ENCODE measurements at places on chromosomes 7 and 10. TPM values are rescaled to one million over a fixed set of nuclear protein-coding genes. Genes with fewer than 3 reads are reported as not detected.

The CSTF2T gene
- total RNA-seq, result 44.1 TPM

The HNRNPF gene
- 514 TPM for total RNA-seq

The CYP3A7 gene
- not detected for total RNA-seq

The COL26A1 gene
- not detected for total RNA-seq

DNA sequence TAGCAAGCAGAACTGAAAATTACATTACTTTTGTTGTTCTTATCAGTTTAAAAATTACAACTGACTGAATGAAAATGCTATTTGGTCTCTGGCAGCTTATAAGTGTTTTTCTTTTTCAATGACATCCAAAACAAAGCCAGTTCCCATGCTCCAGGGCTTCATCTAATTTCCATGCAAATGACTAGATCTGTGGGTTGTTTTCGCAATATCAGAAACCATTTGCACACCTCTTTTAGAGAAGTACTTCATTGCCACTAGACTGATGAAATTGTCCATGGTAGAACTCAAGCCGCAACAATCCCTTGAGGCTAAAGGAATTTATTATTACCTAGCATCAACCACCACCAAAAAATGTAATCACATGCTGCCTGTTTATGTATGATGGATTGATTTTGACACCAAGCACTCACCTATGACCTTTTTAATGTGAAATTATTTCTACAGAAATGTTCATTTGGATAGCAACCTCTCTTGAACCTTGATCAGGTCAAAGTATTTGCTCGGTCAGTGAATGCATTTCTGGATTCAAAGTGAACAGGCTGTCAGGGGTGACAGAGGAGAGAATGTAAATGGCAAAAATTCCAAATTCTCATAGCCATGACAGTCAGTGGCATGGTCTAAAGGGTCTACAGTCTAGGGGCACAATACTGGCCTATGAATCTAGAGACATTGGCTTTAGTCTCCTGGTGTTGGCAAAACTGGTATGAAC, 769.3 kb downstream of the SORCS1 start:
- DNase-seq, result no peak

DNA sequence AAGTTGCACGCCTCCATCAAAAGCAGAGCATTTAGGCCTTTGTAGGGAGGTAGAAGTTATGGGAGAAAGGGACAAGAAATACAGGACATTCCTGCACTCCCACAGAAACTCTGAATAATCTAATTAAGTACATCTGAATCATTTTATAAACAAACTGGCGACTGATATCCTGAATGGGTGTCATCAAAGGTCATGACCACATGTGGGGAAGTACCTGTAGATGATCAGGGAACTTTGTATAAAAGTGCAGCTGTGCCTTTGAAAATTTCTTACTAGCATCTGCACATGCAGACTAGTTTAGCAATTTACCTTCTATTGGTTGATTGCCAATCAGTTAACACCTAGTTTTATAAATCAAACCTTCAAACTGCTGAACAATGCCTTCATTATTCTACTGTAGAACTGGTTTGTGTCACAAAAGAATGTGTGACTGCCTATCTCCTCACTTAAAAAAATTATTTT, 17.1 kb downstream of the STEAP4 start:
- DNase-seq, result no peak

DNA sequence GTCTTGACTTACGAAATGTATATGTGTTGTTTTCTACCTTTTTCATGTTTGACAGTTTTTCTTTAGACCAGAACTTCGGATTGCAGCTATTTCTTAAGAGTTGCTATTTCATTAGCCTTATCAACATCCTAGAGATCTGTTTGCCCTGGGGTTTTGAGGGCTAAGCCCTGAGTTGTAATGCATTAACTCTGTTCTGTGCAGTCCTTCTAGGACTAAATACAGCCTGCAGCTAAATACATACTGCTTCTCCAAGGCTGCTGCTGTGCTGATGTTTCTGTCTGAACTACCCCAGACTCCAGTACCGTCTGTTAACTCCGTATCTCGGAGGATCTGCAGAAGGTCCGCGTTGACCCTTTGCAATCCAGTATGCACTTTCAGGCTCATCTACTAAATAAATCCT, 26.5 kb downstream of the KIAA1217 start:
- DNase-seq, result no peak

DNA sequence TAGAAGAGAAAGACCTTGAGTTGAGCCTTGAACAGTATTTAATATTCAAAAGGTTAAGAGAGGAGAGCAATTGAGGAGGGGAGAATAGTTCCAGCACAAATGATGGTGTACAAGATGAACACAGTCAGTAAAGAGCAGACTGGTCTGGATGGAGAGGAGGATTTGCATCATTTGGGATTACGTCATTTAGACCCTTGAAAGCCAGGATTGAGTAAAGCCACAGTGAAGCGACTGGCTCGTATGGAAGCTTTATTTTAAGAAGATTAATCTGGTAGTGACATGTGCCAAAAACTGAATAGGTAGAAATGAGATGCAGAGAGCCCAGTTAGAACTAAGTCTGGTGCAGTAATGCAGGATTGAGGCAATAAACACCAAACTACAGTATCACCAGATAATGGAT, 52.6 kb downstream of the TRUB1 start:
- DNase-seq, result no peak

GRCh38 chr7:144384555-144385245, 18.8 kb downstream of the NOBOX start:
- DNase-seq, result no peak

GRCh38 chr7:38801786-38802185, 107.2 kb downstream of the VPS41 start:
- no peak for DNase-seq

- DNase-seq, result no peak
Measured at GRCh38 chr10:65846949-65847348, 1078.9 kb upstream of the LRRTM3 start.

Measured in natural killer cell treated with Interleukin-12 subunit alpha and Interleukin-12 subunit beta and Interleukin-15 and Interleukin-18, amount 100 ng/mL, for 72 hours (primary cell).